Hematopoietic multipotent progenitor cell treated with erythropoietin and hydrocortisone succinate and interleukin-3 and kit ligand, for 8 days (in vitro differentiated cells): ENCODE measurements at places on chromosomes 6 and 20.

- DNase-seq: no peak
Measured at GRCh38 chr6:137494281-137494987, at the start of gene OLIG3. Gene OLIG3, minus strand, starts transcription at chr6:137494394. Its CDS starts 224 bp downstream, at chr6:137494170.

DNA sequence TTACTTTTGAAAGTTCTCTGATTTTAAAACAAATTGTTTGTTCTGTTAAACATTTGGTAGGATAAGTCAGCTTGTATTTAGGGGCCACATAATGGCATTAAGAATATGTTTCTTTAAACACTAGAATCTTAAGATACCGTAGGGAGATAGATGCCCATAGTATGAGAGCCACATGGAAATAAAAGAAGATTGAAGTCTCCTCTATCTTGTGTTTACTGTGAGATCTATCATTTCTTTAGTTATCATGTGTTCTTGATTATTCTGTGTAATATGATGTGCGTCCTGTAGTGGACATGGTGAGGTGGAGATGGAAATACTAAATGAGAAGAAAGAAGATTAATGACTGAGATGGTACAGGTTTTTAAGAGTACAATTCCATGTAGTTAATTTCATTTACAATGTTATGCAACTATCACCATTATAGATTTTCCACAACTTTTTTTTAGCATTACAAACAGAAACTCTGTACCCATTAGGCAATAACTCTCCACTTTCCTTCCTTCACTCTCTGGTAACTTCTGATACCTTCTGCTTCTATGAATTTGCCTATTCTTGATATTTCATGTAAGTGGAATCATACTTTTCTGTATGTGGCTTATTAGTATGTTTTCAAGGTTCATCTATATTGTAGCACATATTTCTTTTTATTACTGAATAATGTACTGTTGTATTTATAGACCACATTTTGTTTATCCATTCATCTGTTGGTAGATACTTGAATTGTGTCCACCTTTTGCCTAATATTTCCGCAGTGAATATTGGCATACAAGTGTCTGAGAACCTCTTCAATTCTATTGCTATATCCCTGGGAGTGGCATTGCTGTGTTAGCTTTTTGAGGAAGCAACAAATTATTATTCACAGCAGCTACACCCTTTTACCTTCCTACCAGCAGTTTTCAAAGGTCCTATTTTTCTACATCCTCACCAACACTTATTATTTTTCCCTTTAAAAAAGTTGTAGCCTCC, 11.5 kb downstream of the RNF146 start:
- DNase-seq: no peak

DNA sequence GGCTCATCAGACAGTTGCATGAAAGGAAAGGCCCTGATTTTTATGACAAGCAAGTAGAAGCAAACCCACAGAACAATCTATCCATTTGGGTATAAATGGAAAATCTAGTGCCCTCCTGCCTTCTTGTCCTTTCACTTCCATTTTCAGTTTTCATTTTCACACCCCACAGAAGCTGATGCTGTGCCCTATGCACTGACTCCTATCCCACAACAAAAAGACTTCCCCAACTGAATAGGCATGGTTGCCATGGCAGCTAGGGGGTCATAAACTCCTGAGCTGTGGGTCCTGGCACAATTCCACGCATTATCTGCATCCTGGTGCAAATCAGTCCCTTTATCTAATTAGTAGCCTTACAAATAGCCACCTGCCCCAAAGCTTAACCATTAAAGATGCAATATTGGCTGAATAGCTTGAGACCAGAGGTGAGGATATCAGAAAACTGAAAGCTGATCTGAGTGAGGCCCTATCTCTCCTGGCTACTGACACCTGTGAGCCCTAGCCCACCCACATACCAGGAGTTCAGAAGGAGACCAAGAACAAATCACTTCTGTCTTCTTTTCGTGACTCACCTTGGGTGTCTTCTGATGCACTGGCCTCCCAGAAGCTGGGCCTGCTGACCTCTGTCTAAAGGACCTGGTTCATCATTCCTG, 34.9 kb upstream of the HEY2 start:
- DNase-seq: no peak

GRCh38 chr20:10965936-10966470, 292.2 kb upstream of the JAG1 start:
- DNase-seq: no peak

DNA sequence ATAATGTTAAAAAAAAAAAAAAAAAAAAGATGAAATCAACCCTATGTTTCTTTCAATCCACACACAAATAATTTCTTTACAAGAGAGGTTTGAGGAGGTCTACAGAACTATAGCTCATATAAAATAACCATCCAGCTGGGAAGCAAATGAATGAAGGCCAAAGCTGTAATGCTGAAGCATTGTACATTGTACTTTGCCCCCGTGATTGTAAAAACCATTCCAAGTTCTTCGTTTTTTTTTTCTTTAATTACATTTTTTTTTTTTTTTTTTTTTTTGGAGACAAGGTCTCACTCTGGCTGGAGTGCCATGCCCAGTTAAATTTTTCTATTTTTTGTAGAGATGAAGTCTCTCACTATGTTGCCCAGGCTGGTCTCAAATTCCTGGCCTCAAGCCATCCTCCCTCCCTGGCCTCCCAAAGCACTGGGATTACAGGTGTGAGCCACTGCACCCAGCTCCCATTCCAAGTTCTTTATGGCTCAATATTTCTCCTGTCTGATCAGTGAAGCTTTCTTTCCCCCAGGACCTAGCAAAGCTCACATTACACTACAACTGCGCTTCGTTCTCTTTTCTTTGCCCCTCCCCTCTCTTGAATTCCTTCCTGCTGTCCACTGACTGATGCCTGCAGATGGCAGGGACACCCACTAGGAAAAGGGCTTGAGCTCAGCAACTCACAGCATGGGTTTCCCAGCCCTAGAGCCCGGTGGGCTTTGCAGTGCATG, 53.0 kb upstream of the NOP56 start:
- DNase-seq: no peak

DNA sequence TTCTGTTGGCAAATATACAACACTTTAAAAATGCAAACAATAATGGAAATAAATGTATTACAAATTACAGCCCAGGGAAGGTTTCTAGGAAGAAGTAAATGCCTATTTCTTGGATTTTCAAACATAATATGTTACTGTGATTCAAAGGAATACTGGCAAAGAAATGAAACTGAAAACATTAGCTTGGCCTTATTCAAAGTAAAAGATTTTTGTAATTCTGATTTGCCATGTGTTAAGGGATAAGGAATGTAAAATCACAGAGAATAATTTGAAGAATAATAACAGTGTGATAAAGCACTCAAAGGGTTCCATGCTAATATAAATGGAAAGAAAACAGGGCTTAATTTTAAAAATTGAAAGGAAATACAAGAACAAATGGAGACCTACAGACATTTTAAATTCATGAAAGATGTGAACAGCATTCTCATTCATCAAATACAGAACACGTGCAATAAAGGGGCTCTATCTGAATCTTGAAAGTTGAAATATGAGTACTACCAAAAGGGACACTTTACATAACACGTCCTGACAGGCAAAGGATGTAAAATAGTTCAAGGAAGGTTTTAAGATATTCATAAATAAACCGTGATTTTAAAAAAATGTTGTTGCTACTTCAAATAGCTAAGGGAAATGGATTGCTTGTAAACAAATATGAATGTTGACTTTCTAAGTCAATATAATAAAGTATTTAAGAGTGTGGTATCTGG, 138.1 kb downstream of the RFPL4B start:
- DNase-seq: no peak

GRCh38 chr6:63504777-63505384, 67.4 kb upstream of the LOC128125822 start:
- no peak for DNase-seq

GRCh38 chr6:68040780-68041179, 594.3 kb upstream of the ADGRB3 start:
- DNase-seq: no peak

GRCh38 chr6:111445861-111446267, 37.2 kb downstream of the REV3L start:
- no peak for DNase-seq

- no peak for DNase-seq
Measured at GRCh38 chr20:6651016-6651415, 116.5 kb upstream of the BMP2 start.

DNA sequence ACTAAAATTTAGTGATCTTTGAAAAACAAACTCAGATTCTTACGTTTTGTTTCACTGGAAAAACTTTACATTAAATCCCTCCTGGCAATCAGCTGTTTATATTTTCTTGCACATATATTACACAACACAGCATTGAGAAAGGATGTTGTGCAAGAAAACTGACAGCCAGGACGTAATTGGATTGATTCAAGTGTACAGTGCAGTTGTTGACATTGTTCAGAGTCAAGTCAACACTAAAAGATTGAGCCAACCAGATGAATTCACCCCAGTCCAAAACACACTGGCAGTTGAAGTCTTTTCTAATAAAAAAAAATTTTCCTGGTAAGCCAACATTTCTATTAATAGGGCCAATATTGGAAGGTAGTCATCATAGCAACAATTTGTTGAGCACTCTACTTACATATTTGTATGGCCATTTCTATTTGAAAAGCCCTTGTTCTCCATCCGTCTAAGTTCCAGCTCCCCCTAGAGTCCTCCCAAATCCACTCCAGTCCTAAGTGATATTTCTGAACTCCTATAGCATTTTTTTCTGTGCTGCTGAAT, 20.9 kb upstream of the VNN1 start:
- DNase-seq: peak; percentile 37

GRCh38 chr6:14638906-14639761, 521.6 kb downstream of the CD83 start:
- DNase-seq: peak; percentile 16

DNA sequence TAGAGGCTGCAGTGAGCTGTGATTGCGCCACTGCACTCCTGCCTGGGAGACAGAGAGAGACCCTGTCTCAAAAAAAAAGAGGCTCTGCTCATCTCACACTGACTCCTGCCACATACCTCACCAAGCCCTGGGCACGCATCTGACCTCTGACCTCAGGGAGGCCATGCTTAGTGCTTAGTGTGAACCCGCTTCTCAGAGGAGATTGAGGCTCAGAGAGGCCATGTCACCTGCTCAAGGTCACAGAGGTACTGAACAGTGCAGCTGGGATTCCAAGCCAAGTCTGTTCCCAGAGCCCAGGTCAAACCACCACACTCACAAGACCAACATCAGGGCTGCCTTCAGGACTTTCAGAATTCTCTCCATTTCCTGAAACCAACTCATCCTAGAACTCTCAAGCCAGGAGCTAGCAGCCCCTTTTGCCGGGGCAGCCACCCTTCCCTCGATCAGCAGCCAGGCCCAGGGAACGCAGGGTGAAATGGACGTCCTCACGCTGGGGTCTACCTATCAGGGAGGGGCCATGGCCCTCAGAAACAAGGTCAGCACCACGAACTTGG, 2.9 kb downstream of the CABLES2 start:
- no peak for DNase-seq

DNA sequence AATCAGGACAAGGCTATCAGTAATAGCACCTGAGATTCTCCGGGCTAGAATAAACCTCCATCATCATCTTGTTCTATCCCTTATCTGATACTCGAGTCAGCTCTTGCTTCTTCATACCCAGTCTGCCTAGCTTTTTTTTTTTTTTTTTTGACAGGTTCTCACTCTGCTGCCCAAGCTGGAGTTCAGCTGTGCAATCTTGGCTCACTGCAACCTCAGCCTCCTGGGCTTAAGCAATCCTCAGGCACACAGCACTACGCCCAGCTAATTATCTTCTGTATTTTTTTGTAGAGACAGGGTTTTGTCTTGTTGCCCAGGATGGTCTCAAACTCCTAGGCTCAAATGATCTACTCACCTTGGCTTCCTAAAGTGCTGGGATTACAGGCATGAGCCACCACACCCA, 19.5 kb downstream of the SRSF6 start:
- DNase-seq: no peak

GRCh38 chr6:83976037-83976755, 57.4 kb upstream of the MRAP2 start:
- DNase-seq: peak; percentile 24

GRCh38 chr20:43936104-43936770, 21.6 kb downstream of the TOX2 start:
- DNase-seq: no peak

GRCh38 chr6:4676016-4676415, 100.2 kb upstream of the CDYL start:
- DNase-seq: no peak

DNA sequence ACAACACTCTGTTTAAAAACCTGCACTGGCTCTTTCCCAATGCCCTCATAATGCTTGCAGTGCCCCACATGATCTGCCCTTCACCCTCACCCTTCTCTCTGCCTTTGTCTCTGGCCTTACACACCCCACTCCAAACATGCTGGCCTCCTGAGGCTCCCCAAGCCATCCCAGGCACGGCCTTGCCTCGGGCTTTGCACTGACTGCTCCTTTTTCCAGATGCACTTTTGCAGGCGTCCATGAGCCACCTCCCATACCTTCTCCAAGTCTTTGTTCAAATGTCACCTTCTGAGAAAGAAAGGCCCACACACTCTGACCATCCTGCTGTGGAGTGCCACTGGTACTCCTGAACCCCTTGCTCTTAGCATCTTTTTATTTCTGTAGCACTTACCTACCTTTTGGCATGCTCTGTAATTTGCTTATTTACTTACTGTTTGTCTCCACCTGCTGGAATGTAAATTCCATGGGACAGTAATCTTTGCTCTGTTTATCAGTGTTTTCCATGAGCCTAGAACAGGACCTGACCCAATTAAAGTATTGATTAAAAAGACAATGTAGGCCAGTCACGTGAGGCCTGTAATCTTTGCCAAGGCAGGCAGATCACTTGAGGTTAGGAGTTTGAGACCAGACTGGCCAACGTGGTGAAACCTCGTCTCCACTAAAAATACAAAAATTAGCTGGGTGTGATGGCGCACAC, 30.7 kb downstream of the GFRA4 start:
- DNase-seq: peak; percentile 34

- peak; percentile 6 for DNase-seq
Measured at GRCh38 chr6:3937438-3937837, 88.3 kb downstream of the FAM50B start.

GRCh38 chr20:23187751-23188150, 101.6 kb upstream of the CD93 start:
- peak; percentile 62 for DNase-seq

GRCh38 chr6:87674290-87674689, 27.7 kb downstream of the AKIRIN2 start:
- peak; percentile 34 for DNase-seq

DNA sequence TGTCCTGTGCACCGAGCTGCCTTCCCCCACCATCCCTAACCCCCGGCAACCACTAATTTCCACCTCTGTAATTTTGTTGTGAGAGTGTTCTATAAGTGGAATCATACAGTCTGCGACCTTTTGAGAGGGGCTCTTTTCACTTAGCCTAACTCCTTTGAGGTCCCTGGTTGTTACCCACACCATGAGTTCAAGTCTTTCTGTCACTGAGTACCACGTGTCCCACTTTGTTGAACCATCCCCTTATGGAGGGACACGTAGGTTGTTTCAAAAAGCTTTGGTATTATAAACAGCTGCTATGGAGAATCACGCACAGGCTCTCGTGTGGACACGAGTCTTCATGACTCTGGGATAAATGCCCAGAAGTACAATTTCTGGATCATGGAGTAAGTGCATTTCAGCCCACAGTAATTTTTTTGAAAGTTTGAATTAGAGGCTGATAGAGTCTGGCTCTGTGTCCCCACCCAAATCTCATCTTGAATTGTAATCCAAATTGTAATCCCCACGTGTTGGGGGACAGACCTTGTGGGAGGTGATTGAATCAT, 9.5 kb downstream of the FAM209B start:
- no peak for DNase-seq

GRCh38 chr6:144777249-144777648, 492.1 kb downstream of the UTRN start:
- no peak for DNase-seq

GRCh38 chr6:137357263-137357947, 136.8 kb downstream of the OLIG3 start:
- DNase-seq: no peak

- no peak for DNase-seq
Measured at GRCh38 chr6:88477413-88477812, 311.3 kb upstream of the CNR1 start.

GRCh38 chr20:11553603-11554002, 364.1 kb upstream of the BTBD3 start:
- peak; percentile 35 for DNase-seq
